ENCODE measurements at places on chromosomes 7 and 10.

DNA sequence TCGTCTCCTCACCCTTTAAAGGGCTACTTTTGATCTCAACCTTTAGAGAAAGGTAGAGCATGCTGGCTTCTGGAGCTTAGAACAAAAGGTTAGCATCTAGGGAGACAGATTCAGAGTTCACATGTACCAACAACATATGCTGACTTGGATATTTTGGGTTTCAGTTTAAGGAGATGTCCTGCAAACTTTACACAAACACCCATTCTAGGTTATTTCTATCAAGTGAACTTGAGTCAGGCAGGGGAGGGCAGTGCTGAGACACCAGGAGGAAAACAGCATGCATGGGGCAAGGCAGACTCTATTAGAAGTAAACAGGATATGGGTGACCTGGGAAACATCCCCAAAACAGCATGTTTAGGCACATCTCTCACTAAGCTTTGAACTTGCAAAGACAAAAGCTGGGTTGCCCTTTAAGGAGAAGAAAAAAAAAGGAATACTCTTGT, 43.8 kb downstream of the ARL4A start:
- DNase-seq = no peak

DNA sequence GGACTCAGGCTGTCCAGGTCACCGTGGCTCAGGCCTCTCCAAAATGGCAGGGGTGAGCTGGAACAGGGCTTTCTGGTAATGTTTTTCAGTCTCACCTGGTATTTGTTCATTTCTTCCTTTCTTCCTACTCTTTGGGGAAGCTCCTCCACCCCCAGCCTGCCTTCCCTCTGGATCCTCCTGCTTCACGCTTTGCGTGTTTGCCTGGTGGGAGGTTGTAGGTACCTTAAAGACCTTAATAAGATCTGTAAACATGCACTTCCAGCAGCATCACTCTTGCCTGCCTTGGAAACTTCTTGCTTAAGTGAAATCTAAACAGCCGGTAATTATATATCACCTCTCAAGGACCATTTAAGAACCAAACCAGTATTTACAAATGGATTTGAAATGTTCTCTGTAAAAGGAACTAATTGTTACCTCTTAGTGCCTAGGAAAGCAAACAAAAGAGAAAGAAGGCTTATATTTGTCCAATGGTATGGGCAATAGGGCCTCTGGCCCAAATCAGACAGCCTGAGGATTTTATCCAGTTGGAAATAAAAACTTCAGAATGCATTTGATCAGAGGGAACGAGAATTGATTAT, 339.9 kb downstream of the CCSER2 start:
- DNase-seq = no peak

DNA sequence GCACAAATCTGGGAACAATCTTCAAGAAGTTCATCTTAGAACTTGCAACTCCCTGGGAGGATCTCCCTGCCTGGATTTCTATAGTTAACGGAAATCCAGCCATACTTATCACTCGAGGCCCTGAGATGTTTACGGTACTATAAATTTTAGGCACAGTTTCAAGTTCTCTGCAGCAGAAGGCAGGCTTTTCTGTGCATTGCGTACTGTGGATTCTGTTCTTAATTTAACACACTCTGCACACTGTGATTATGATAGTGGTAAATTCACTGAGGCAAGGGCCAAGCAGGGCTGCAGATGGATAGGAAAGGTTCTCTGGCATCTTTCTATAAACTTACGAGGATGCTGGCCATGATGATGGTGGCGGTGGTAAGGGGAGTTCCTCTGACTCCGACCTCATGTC, 10.6 kb downstream of the INHBA start:
- DNase-seq = no peak

GRCh38 chr7:98202367-98203195, 8.7 kb upstream of the BHLHA15 start:
- DNase-seq = no peak

DNA sequence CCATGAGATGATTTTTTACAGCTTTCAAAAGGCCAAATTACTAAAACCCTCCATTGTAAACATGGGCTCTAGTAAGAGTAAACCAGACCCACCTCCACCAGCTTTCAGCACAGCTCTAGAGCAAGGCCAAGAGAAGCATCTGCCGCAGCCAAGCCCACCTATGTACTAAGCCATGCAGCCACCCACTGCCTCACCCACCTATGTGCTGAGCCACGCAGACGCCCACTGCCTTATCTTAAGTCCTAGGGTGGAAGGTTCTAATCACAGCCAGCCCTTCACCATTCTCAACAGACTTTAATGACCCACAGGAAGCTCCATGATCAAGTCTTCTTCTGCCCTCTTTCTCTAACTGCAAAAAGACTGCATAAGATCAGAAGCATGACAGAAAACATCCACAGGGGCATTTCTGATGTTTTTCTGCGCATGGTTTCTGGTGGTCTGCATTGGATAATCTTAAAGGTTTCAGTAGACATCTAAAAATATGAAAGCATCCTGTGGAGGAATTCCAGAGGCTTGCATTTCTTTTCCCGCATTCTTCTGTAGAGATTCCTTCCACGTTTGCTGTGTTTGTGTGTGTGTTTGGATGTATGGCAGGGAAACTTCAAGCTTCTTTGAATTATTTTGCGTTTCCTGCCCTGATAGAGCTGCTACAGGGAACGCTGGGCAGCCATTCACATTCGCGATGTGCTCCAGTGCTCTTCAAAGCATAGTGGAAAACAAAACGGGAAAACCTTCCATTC, 286.1 kb upstream of the KLF6 start:
- DNase-seq = no peak

GRCh38 chr7:80298201-80298600, 163.6 kb downstream of the GNAI1 start:
- no peak for DNase-seq

Measured in midbrain (tissue), 1 donor.